ENCODE measurements at places on chromosomes 6 and 20. TPM values are rescaled to one million over a fixed set of nuclear protein-coding genes. Genes with fewer than 3 reads are reported as not detected.

UST gene
- 3.9 TPM for total RNA-seq

OOEP gene
- total RNA-seq, result not detected

TMEM74B gene
- 3.0 TPM for total RNA-seq

KCNQ2 gene
- total RNA-seq, result 0.21 TPM

SEL1L2 gene
- not detected for total RNA-seq

PDE7B gene
- total RNA-seq, result 0.92 TPM

LY6G6F gene
- not detected for total RNA-seq

AVP gene
- not detected for total RNA-seq

SIRPD gene
- not detected for total RNA-seq

SULF2 gene
- 23.5 TPM for total RNA-seq

TSPO2 gene
- not detected for total RNA-seq

HLA-DQA1 gene
- total RNA-seq, result not detected

PCK1 gene
- total RNA-seq, result 0.13 TPM

PEX3 gene
- 12.7 TPM for total RNA-seq

C6orf141 gene
- total RNA-seq, result 13.3 TPM

CDSN gene
- 0.05 TPM for total RNA-seq

FLRT3 gene
- total RNA-seq, result 2.2 TPM

CDS2 gene
- total RNA-seq, result 63.5 TPM

MGME1 gene
- total RNA-seq, result 42.0 TPM

TM9SF4 gene
- total RNA-seq, result 36.9 TPM

ARMC2 gene
- total RNA-seq, result 2.8 TPM

OR2H2 gene
- total RNA-seq, result not detected

SUMO4 gene
- not detected for total RNA-seq

C6orf15 gene
- not detected for total RNA-seq

OCSTAMP gene
- total RNA-seq, result not detected

PROKR2 gene
- total RNA-seq, result not detected

FNDC11 gene
- total RNA-seq, result 0.25 TPM

DXO gene
- total RNA-seq, result 13.3 TPM

E2F3 gene
- total RNA-seq, result 12.1 TPM

RFX6 gene
- not detected for total RNA-seq

SERAC1 gene
- 2.4 TPM for total RNA-seq

JPH2 gene
- 4.9 TPM for total RNA-seq

PKHD1 gene
- total RNA-seq, result not detected

KIF25 gene
- not detected for total RNA-seq

TOMM6 gene
- total RNA-seq, result 304 TPM

SS18L1 gene
- 9.4 TPM for total RNA-seq

Measured in A549 treated with Mapracorat at 1 μM for 4 hours (cell line).